Pulmonary artery endothelial cell (primary cell): ENCODE measurements at places on chromosomes 7 and 10.

DNA sequence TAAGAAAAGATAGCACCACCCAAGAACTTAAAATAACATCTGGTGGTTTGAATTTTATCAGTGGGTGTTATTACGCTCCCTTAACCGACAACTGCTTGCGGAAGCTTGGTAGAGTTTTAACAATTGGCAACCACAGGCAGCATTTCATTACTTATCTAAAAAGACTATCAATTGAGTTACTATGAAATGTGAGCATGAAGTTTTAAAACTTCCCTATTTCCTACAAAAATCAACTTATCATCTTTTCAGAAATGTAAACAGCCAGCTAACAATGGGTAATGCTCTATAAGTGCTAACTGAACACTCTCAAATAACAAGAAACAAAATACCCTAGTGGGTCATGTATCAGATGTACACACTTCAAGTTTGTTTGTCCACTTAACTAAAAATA, 68.8 kb downstream of the OSBPL3 start:
- no peak for DNase-seq

- DNase-seq: no peak
These were observed 103.3 kb upstream of the PFKP start for GRCh38 chr10:2963889-2964631.

DNA sequence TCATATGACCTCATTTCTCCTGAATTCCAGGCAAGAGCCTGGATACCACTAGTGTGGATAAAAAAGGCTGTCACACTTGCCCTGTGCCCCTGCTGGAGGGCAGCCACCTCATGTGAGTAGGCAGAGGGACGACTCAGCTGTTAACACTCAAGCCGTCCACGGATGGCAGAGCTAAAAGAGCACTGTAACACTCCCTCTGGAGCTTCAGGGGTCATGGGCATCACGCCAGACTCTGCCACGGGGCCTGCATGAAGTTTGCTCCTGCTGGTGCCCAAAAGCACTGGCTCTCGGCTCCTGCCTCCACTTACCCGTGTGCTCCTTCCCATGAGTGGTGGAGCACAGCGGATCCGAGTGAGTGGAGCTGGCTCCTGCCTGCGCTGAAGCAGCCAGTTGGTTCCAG, 919.8 kb upstream of the C7orf33 start:
- DNase-seq: no peak

DNA sequence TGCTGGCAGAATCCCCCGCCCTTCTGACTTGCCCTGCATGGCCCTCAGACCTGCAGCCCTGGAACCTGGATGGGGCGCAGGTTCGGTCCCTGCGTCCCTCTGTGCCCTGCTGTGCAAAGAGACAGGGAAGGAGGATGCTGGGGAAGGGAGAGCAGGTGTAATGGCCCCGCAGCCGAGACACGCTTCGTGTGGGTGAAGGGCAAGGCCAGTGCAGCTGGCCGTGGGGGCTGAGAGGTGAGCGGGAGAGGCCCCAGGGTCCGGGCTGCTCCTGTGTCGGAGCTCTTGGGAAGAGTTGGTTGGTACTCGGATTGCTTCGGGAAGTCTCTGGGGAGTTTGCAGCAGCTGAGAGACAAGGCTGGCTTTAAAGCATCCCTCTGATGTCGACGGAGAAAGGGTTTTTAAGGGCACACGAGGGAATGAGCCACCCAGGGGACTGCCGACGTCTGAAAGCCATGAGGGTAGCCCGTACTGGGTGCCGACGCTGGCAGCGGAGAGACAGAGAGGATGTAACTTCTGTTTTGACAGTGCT, 6.5 kb downstream of the ELFN1 start:
- DNase-seq: no peak

DNA sequence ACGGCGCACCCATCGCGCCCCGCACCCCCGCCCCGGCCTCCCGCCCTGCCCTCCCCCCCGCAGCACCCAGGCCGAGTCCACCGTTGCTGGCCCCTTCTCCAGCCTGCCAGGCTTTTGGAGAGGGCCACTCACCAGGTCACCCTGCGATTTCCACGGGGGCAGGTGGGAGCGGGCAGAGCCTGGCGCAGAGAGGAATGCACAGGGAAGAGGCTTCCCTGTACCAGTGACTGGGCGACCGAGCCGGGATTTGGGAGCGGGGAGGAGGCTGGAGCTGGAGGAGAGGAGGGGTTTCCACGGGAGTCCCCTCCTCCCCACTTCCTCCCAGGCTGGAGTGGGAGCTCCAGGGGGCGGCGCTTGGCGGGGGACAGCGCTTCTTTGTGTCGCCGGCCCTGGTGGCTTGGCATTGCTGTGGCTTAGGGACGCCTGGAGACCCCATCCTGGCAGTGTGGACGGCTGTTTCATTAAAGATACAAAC, 19.3 kb downstream of the TCAF1 start:
- no peak for DNase-seq

- DNase-seq: no peak
These were observed 47.7 kb downstream of the PIK3AP1 start for GRCh38 chr10:96672481-96673175.

- no peak for DNase-seq
These were observed 661.9 kb downstream of the SORCS1 start for GRCh38 chr10:106502641-106503040.

GRCh38 chr7:147547252-147547897, 1043.2 kb upstream of the C7orf33 start:
- DNase-seq: no peak

DNA sequence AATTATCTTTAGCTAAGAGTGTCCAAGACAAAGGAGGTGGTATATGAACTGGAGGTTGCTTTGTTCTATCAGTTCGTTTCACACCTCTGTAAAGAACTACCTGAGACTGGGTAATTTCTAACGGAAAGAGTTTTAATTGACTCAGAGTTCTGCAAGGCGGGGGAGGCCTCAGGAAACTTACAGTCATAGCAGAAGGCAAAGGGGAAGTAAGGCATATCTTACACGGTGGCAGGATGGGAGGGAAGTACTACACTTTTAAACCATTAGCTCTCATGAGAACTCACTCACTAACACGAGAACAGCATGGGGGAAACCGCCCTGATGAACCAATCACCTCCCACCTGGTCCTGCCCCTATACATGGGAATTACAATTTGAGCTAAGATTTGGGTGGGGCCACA, 1202.3 kb upstream of the LRRTM3 start:
- DNase-seq: no peak

DNA sequence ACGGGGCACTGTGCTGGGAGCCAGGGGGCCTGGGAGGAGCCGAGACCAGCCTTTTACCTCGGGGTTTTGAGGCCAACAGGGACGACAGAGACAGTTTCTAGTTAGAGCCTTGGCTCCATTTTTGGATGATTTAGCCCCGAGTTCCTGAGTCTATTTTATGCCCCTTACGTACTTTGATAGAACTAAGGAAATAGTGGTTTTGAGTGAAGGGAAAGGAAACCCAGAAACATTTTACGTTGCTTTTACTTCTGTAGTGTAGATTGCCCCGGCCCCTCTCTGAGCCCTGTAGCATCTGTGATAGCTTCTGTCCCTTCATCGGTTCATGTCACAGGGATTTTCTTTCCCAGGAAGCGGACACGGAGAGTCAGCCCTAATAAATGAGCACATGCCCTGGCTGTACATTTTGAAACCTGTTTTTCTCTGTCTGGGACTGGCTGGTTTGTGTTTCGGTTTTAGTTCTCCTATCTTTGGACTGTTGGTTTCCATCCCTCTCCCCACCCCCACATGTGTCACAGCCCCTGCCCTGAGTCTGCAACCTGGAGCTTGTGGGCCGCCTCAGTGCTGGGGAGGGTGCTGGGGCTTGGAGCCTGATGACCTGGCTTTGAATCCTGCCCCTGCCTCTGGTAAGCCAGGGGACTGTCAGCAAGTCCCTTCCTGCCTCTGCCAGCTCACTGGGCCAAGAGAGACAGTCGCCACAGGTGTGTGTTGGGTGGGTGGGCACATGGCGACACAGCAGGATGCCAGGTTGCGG, 6.9 kb upstream of the ORAI2 start:
- no peak for DNase-seq

- no peak for DNase-seq
These were observed 67.0 kb downstream of the GRID1 start for GRCh38 chr10:86299562-86299961.

GRCh38 chr7:151408839-151409666, 785 bp downstream of the WDR86 start:
- DNase-seq: no peak

DNA sequence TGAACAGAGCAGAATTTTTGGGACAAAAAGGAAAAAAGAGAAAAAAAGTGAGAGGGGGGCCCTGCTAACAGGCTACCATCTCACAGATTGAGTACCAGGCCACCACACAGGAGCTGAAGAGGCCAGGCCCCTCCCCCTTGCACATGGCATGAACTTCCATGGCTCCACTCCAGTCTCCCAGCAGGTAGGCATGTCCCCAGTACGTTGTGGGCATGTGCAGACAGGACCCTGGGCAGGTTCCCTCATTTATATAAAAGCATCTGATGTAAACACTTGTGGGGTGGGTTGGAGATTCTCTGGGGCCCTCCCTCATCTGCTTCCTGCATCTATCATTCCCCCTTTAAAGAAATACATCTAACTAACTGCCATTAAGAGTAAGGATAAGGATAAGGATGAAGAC, 45.0 kb upstream of the AKR1C1 start:
- DNase-seq: no peak

DNA sequence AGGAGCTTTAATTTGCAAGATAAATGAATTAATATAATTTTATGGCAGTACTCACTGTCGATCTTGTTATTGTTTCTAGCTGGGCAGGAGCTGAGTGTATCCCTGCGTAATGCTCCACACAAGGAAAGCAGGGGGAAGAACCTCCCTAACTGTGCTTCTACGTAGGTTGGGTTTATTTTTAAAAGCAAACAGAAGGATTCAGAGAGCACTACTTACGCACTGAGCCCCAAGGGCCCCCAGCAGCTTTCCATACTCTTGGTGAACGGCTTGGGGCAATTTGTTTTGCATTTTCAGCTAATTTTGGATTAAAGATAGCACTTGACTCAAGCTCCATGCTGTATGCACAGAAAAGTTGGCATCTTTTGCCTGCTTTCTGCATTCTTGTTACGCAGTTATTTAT, 9.6 kb downstream of the DUSP5 start:
- no peak for DNase-seq

DNA sequence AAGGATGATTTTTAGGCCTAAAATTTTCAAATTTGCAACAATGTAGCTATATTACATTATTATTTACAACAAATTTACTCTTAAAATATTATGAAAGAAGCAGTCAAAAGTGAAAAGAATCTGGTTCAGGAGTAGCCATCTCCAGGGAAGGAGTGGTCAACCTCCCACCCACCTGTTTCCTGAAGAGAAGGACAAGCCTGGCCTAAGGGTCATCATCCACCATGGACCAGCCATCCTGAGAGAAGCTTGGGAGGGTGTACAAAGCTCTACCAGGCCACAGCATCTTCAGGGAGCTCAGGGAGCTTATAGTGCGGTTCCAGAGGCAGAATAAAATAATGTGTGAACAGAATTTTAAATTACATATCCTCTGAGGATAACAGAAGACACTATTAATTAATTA, 38.1 kb downstream of the COL1A2 start:
- no peak for DNase-seq

DNA sequence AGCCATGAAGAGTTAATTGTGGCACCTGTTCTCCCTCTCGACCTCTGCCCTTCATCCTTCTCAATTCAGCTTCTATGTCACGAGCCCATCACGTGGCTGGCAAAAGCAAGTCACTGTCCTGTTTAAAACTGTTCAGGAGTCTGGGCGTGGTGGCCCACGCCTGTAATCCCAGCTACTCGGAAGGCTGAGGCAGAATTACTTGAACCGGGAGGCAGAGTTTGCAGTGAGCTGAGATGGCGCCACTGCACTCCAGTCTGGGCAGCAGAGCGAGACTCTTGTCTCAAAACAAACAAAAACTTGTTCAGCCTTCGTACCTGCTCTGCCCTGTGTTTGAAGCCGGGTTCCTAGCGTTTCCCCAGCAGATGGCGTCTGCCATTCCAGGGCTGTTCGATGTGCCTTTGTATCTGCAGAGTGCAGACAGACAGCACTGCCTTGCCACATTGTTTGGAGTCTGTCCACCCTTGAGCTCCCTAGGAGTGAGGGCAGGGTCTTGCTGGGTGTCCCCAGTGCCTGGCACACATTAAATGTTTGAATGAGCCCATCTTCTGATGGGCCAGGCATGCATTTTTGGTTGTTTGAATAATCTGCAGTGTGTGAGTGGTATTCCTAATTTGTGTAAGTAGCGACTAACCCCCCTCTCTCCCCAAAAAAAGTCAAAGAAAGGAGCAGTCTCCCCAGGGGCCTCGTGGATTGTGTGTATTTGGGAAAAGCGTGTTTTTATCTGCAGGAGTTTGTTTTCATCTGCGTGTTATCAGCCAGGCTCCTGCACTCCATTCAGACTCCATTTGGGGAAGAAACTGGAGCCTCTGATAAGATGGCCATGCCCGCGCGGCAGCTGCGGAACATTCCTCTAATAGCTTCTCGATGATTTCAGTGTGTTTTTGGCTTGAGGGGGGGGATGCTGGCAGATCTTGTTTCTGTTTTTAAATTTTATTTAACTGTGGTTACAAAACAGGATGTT, 61.2 kb downstream of the DNAJB6 start:
- DNase-seq: peak; percentile 27

GRCh38 chr7:1100386-1100785, 12.5 kb downstream of the GPER1 start:
- no peak for DNase-seq
